ENCODE measurements at places on chromosomes 3 and 15.

- no peak for DNase-seq
Observed at GRCh38 chr3:159208050-159208449, 406.2 kb downstream of the MFSD1 start.

DNA sequence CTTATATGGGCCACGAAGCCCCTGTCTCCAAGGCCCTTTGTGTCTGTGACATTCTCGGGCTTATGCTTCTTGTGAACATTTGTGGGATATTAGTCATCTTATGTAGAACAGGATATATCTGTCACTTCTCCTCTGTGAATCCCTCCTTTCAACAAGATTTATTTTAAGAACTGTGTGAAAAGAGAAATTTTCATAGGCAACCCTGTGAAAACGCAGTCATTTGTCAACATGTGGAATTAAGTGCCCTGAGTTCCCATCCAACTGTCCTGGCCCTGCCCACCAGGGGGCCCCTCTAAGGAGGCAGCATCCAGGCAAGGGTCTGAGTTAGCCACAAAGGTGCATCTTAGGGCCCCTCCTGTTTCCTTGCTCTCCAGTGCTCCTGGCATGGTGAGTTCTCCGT lies 76.8 kb upstream of the CHRNA7 start:
- no peak for DNase-seq

GRCh38 chr3:37700466-37701248 lies 161.0 kb upstream of the CTDSPL start:
- no peak for DNase-seq

DNA sequence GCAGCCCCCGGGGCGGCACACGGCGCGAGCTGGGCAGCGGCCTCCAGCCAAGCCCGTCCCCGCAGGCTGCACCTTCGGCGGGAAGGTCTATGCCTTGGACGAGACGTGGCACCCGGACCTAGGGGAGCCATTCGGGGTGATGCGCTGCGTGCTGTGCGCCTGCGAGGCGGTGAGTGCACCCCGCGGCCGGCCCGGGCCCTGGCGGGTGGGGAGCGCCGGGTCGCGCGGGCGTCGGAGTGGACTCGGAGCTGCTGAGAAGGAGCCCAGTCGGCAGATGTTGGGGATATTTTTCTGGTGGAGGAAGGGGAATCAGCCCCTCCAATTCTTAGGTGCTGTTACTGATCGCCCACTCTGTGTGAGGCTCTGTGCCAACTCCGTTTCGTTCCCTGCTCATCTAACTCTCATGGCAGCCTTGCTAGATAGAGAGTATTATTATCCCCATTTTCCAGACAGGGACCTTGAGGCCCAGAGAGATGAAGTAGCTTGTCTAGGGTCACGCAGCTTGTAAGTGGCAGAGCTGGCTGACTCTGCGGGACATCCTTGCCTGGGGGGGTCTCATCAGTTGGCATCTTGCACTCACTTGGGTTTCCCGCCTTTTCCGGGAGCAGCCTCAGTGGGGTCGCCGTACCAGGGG lies 890 bp downstream of the CHRD start:
- no peak for DNase-seq

DNA sequence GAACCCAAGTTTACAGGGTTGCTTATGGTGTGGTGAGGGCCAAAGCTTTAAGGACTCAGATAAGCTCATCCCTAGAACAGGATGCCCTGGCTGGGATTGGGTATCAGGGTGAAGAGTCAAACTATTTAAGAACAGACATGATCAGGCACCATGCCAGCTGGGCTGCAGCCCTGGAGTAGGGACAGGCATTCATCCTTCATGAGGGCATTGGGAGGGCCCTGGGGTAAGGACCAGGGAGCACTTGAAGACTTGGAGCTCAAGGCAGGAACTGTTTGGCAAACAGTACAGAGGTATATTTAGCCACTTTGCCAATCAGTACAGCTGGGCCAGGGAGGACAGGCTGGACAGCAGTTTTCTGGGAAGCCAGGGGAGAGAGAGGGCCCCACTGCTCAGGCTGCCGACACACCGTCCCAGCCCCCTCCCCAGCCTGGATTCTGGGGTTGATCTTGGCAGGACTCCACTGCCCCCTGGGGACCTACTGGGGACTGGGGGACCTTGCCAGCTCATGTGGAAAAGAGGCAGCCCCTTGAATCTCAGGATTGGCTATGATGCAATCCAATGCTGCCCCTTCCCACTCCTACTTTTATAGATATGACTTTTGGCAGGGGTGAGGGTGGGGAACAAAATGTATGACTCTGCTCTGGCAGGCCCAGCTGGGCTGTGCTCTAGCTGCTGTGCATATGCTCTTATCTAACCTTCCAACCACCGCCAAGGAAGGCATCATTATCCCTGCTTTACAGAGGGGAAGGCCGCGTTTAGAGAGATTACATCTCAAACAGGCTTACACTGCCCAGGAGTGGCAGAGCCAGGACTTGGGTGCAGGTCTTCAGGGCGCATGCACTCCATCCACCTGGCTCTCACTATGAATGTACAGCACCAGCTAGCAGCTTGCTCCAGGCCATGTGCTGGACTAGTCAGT lies 2.3 kb downstream of the PLA2G4E start:
- DNase-seq, result no peak

DNA sequence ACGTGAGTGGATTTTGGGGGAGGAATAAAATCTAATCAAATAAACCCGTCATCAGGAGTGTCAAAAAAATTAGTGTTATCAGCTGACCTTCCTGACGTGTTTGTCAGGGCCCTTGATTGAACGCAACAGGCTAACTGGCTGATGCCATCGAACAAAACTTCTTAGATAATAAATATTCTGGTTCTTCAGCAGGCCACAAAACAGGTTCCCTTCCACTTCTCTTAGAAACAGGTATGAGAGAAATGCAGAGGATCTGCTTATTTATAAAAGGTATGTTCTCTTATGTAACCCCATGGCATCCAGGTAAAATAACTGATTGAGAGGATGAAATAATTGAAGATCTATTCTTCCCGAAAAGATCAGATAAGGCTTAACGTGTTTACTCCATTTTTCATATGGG lies 7.6 kb upstream of the LRIG1 start:
- no peak for DNase-seq

GRCh38 chr3:169604118-169604517 lies 59.4 kb downstream of the MECOM start:
- no peak for DNase-seq
